Left renal pelvis (tissue), 4 donors: ENCODE measurements at places on chromosomes 16 and 17.

DNA sequence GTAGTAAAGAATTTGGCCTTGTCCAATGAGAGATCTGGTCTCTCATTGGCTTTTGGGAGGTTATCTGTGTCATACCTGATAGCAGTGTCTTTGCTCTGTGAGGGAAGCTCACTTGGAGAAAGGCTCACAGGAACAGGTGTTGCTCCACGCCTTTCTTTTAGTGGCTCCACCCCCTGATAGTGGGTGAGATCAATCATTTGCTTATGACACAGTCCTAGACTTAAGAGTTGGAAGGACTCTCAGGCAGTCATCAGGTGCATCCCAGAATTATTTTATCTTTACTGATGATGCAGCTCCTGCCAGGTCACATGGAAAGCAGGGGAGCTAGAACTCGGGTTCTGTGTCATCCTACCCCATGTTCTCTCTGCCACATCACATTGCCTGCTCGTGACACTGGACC is 59.3 kb downstream of the CENPV start:
- no peak for DNase-seq

- no peak for DNase-seq
Observed at GRCh38 chr16:57424583-57424982, 20.0 kb downstream of the CCL17 start.

DNA sequence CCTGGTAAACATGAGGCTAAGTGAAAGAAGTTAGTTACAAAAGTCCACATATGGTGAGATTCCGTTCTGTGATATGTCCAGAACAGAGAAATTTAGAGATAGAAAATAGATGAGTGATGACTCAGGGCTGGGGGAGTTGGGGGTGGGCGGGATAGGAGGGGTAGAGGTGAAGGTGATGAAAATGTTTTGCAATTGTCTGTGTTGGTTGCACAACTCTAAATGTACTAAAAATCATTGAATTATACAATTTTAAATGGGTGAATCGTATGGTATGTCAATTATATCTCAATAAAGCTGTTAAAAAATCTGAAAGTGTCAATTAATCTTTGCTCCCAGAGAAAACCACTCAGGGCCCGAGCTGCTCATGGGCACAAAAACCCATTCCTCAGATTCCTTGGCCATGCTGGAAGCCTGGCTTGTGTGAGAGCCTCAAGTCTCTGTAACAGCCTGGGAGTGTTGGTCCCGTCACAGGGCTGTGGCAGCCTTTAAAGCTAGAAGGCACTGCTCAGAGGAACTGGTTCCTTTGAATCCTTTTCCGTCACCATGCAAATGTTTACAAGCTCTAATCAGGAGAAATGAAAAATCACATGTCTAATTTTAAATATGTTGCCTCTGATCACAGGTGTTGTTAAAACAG is 225.3 kb downstream of the WWOX start:
- DNase-seq = no peak

DNA sequence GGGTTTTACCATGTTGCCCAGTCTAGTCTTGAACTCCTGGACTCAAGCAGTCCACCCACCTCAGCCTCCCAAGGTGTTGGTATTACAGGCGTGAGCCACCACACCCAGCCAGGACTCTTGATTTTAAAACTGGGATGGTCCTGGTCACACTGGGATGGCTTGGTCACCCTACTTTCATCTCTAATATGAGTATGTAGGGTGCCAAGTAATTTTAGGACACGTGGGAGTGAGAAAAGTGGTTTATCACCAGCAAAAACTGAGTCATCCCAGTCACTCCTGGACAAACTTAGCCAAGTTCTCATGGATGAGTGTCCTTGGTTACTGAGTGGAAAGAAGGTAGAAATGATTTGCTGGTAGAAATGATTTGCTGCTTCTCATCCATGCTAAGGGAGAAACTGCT is 9.9 kb downstream of the CLEC19A start:
- no peak for DNase-seq

DNA sequence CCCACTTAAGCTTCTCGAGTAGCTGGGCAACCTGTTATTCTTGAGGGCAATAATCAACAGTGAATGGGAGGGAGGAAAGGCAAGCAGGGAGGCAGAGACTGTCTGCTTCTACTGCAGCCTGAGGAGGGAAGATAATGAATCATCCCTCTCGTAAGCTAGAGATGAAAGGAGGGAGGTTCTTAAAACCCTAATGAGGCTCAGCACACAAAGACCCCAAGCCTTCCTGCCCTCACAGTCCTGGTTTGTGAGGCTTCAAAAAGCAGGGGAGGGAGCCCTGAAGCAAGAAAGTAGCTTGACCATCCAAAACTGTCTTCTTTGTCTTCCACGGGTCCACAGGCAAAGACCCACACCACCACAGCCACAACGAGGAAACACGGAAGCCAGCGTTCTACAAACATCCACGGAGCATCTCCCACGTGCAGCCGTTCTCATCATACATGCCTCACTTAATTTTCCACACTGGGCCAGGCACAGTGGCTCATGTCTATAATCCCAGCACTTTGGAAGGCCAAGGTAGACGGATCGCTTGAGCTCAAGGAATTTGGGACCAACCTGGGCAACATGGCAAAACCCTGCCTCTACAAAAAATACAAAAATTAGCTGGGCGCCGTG is 1.8 kb downstream of the PIK3R5 start:
- DNase-seq = no peak

DNA sequence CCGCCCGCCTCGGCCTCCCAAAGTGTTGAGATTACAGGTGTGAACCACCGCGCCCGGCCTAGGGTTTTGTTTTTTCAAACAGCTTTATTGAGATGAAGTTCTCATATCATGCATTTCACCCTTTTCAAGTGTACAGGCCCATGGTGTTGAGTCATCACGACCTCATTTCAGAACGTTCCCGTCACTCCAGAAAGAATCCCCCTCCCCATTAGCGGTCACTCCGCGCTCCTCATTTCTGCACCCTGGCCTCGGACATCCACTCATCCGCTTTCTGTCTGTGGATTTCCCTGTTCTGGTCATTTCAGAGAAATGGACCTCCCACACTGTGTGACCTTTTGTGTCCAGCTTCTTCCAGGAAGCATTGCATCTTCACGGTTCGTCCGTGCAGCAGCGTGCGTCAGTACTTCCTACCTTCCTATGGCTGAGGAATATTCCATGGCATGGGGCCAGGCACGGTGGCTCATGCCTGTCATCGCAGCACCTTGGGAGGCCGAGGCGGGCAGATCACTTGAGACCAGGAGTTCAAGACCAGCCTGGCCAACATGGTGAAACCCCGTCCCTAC is 135.2 kb upstream of the GSE1 start:
- DNase-seq = no peak

GRCh38 chr16:35575432-35575821 is 2116.0 kb downstream of the TP53TG3F start:
- no peak for DNase-seq

GRCh38 chr16:58884141-58884540 is 150.0 kb upstream of the GOT2 start:
- DNase-seq = no peak
